SK-N-SH (cell line): ENCODE measurements at places on chromosomes 1 and 21.

DNA sequence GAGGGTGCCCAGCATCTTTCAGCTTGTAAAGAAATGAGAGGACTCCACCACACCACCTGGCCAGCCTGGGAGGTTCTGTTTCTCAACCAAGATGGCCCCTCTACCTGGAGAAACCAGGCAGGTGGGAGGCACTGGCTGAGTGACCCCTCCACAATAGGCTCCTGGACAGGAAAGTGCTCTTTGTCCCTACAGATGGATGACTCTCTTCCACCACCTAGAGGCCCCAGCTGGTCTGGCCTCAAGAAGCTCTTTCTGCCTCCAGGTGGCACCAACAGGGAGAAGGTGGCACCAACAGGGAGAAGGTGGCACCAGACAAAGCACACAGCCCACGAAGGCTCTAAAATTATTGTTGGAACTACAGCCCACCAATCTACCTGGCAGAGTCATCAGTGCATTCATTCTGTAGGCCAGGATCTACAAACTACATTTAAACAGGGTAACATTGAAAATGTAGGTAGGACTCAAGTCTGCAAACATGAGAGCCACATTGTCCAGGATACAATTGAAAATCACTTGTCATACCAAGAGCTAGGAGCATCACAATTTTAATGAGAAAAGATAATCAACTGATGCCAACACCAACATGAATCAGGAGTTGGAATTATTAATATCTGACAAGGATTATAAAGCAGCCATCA lies 14.4 kb downstream of the TMPRSS3 start:
- no peaks in the 10 kb centered on the region for H3K4me1 ChIP-seq
- H3K4me3 ChIP-seq, result no peak overlapping the region
- DNase-seq, result no peak
- no peak overlapping the region for H3K27ac ChIP-seq

DNA sequence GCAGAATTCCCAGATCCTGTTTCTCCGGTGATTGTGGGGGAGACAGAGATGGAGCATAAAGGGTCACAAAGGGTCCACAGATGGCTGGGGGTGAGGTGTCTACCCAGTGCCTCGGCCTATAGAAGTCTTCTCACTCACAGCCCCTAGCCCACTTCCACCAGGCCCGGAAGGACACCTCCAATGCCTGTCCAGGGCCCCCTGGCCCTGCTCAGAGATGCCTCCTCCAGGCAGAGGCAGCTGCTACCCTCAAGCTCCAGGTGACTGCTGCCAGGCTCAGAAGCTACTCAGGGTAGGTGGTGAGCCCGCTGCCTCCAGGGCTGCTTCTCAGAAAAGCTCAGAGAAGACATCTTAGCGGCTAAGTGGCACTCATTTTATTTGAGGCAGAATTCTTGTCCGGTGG lies 22.0 kb upstream of the ZC3H12A start:
- no peaks in the 10 kb centered on the region for H3K4me1 ChIP-seq
- no peak overlapping the region for H3K27ac ChIP-seq
- no peaks in the 10 kb centered on the region for H3K27me3 ChIP-seq
- no peak for DNase-seq
- no peaks in the 10 kb centered on the region for H3K36me3 ChIP-seq
- no peak overlapping the region for H3K4me3 ChIP-seq

GRCh38 chr21:44013380-44014088 lies 1.4 kb downstream of the TRAPPC10 start:
- no peaks in the 10 kb centered on the region for H3K27me3 ChIP-seq
- H3K4me1 ChIP-seq, result peaks cover 12% of the 10 kb centered on the region; the same call in 1 of the 2 replicates
- peak; percentile 36 for DNase-seq
- H3K4me3 ChIP-seq, result peak overlapping the region; percentile 69
- H3K27ac ChIP-seq, result peak overlapping the region; percentile 65; the same call in 1 of the 2 replicates

DNA sequence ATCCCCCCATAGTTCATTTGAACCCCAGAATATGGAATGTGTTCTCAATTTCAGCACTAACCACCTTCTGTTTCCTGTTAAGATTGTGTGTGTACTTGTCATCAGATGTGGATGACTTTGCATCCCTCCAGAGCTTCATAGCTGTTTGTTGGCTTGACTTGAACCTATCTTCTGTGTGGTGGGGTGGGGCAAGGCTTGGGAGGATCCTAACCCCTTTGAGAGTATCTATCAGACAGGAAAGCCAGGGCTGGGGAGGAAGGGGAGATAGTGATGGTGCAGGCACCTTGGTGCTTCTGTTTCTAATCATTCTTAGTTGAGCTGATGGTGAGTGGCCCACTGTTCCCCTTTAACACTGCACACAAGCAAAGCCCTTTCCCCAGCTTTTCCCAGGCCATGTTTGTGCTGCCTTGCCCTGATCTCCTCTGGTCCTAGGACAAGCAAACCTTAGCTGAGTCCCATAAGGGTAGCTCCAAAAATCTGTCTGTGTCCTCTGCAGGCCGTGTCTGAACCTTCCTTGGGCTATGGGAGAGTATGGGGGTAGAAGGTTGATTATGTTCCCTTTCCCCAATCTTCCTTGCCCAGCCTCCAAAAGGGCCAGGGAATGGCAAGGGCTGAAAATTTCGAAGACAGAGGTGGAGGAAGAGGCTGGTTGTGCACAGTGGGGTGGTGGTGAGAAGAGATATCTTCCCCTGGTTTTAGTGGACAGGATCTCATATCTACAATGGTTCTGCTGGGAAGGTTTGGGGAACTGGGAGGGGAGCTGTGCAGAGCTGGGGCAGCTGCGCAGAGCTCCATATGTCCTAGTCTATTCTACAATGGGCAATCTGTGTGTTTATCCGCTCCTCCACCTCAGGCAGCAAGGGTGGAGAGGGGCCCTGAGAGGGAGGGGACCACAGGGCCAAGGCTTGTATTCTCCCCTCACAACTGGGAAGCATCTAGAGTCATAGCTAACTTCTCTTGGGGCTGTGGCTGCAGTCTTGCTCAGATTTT lies 1.4 kb downstream of the NHLH1 start:
- no peak for DNase-seq
- no peak overlapping the region for H3K27ac ChIP-seq
- no peaks in the 10 kb centered on the region for H3K4me1 ChIP-seq
- no peak overlapping the region for H3K4me3 ChIP-seq
- no peaks in the 10 kb centered on the region for H3K27me3 ChIP-seq
- H3K36me3 ChIP-seq, result no peaks in the 10 kb centered on the region

GRCh38 chr1:75952016-75952415 lies 19.8 kb upstream of the ASB17 start:
- no peaks in the 10 kb centered on the region for H3K36me3 ChIP-seq
- DNase-seq, result no peak
- no peak overlapping the region for H3K27ac ChIP-seq
- H3K4me3 ChIP-seq, result no peak overlapping the region
- no peaks in the 10 kb centered on the region for H3K27me3 ChIP-seq

DNA sequence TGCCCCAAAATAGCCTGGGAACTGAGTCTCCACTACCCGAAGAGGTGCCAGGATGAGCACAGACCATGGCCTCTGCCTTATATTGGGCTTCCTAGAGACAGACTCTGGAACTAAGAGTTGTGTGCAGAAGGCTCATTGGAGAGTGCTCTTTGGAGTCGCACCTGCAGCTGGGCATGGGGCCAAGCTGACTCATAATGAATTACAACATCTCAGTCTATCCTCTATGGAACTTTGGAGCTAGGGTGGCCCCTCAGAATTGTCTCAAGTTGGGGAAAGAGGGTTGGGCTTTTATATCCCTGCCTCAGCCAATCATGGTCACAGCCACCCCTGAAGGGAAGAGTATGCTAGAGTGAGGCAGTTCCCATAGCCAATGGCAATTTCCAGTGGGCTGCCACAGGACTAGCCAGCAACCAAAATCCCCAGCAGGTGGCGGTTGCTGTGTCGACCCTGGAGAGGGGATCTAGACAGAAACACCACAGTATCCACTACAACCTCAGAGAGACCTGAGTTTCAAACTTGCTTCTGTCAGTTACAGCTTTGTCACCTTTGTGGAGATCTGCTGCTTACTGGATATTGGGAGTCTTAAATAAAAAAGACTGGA lies 93.8 kb downstream of the DMRTA2 start:
- no peaks in the 10 kb centered on the region for H3K27me3 ChIP-seq
- DNase-seq, result peak; percentile 33
- no peaks in the 10 kb centered on the region for H3K4me1 ChIP-seq
- no peaks in the 10 kb centered on the region for H3K36me3 ChIP-seq
- no peak overlapping the region for H3K4me3 ChIP-seq

DNA sequence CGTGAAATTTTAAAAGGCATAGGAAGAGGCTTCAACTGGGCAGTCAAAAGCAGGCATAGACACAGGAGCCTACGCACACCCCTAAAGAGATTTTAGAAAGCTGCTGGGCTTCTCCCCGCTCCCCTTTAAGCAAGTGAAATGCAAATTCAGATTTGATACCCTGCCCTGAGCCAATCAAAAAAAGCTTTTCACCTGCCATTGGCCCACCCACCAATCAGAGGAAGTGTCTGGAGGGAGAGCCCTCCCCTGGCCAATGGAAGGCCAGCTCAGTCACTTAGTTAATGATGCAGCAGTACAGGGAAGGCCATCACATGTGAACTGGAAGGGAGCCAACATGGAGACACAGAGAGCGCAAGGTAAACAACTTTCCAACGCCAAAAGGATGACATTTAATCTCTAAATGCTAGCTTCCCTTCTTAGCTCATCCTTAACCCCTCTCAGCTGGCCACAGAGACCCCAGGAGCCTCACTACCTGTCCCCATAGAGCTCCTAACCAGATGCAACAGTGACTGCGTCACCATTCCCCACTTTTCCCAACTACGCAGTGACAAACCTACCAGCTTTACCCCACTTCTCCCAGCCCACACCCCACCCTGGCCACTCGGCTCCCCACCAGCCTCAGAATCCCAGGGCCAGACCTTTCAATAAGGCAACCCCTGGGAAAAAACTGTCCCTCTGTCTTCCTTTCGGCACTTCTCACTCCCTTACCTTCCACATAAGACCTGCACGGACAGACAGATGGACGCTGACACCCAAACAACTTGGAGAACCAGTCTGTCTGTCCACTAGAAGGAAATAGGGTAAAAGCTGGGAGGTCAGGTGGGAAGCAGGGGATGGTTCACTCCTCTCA lies 71.0 kb downstream of the CD46 start:
- H3K4me1 ChIP-seq, result no peaks in the 10 kb centered on the region
- no peak overlapping the region for H3K4me3 ChIP-seq
- H3K27ac ChIP-seq, result no peak overlapping the region
- H3K27me3 ChIP-seq, result no peaks in the 10 kb centered on the region
